ENCODE measurements at places on chromosomes 13 and 19. TPM values are rescaled to one million over a fixed set of nuclear protein-coding genes. Genes with fewer than 3 reads are reported as not detected.

Gene GFY
- total RNA-seq = not detected

Gene PNMA8A
- 12.4 TPM for total RNA-seq

Gene HRC
- 0.72 TPM for total RNA-seq

Gene PLIN5
- total RNA-seq = 0.64 TPM

Gene ZNF567
- total RNA-seq = 9.7 TPM

Gene ZNF426
- 31.1 TPM for total RNA-seq

Gene ONECUT3
- not detected for total RNA-seq

Gene KISS1R
- total RNA-seq = not detected

Gene ZIC2
- total RNA-seq = 3.8 TPM

Measured in endothelial cell (in vitro differentiated cells).